Activated T-cell treated with anti-CD3 and anti-CD28 coated beads for 48 hours (primary cell): ENCODE measurements at places on chromosomes 3 and 15.

GRCh38 chr3:140931801-140932200 lies 9.8 kb upstream of the SLC25A36 start:
- DNase-seq: no peak

GRCh38 chr15:23384371-23384770 lies 29.8 kb downstream of the GOLGA8S start:
- DNase-seq: no peak

DNA sequence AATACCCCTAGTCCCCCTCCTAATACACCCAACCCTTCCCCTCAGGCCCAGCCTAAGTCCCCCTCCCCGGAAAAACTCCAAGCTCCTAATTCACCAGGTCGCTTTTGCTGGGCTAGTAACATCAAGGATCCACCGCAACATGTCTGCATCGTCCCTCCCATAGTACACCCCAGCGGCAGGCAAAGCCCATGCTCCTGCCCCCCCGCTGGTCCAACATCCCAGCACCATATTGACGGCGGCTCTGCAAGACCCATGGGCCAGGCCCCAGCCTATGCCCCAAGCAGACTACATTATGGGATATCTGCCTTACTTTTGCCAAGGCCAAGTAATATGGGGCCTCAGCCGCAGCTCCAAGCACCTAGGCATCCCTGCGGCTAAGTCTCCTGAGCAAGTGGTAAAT lies 33.5 kb downstream of the ZNF589 start:
- DNase-seq: no peak

GRCh38 chr15:27491666-27492621 lies 521.0 kb downstream of the GABRG3 start:
- no peak for DNase-seq

DNA sequence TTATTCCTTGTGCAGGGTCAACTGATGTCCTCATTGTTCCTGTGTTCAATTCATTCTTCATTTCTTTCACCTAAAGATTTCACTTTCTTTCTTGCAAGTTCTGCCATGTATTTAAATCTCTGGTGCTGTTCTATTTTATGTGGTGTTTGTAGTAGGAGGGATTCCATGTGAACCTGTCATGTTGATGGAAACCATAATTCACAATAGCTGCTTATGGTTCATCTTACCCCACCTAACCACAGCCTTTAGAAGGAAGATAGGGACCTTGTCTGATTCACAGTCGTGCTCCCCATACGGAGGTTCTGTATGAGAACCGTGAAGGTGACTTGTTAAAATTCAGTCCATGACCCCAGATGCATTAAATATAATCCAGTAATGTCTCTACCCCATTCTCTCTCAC lies 21.9 kb downstream of the SLCO2A1 start:
- no peak for DNase-seq

- DNase-seq: no peak
Observed at GRCh38 chr3:122795674-122796195, 866 bp downstream of the SLC49A4 start.

- DNase-seq: no peak
Observed at GRCh38 chr3:140394488-140395133, 283.3 kb upstream of the TRIM42 start.

DNA sequence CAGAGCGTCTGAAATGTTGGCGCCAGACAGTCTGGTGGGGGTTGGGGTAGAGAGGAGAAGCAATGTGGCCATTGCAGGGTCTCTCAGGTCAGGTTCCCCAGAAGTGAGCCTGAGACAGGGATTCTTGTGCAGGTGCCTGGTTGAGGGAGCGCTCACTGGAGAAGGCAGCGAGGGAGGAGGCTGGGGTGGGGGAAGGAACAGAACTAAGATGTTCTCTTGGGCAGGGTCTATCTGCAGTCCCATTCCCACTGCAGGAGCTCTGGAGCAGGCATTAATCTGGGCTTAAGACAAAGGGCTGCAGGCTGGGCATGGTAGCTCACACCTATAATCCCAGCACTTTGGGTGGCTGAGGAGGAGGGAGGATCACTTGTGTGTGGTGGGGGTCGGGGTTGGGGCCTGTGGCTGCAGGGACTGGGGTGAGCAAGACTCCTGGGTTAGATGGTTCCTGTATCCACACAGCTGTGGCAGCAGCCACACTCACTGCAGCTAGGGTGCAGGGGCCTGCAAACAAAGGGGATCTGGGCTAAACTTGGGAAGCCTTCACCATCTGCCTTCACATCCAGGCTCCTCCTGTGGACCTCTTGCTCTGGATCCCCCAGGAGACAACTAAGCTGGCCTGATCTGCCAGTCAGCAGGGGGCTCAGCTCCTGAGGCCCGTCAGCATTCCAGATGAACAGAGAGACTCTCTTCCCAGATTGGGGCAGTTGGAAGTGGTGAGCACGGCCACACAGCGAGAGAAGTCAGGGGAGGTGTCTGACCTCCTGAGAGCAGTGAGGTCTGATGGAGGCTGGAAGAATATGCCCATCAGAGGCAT lies 172.5 kb downstream of the ABHD5 start:
- DNase-seq: no peak

GRCh38 chr15:46723308-46723707 lies 994.0 kb upstream of the SEMA6D start:
- no peak for DNase-seq

DNA sequence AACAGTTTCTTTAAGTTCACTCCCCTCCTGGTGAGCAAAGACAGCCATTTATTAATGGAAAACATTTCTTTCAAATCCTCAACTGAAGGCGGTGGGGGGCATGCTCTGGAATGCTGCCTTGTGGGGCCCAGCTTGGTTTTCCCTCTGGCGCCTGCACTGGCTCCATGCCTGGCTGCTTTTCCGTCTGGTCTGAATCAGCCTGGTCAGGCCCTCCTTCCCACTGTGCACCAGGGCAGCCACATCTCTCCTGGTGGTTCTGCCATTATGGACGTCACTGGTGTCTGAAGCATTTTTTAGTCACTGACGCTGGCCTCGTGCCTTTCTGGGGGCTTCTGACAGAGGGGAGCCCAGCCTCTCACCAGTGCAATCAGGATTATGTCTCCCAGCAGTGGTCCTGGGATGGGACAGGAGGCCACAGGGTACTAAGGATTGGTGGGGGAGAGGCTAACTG lies 57.6 kb upstream of the APEH start:
- DNase-seq: no peak

GRCh38 chr15:87728998-87729397 lies 527.5 kb downstream of the NTRK3 start:
- DNase-seq: no peak

- no peak for DNase-seq
Observed at GRCh38 chr15:89326316-89326715, 8.3 kb downstream of the POLG start.

DNA sequence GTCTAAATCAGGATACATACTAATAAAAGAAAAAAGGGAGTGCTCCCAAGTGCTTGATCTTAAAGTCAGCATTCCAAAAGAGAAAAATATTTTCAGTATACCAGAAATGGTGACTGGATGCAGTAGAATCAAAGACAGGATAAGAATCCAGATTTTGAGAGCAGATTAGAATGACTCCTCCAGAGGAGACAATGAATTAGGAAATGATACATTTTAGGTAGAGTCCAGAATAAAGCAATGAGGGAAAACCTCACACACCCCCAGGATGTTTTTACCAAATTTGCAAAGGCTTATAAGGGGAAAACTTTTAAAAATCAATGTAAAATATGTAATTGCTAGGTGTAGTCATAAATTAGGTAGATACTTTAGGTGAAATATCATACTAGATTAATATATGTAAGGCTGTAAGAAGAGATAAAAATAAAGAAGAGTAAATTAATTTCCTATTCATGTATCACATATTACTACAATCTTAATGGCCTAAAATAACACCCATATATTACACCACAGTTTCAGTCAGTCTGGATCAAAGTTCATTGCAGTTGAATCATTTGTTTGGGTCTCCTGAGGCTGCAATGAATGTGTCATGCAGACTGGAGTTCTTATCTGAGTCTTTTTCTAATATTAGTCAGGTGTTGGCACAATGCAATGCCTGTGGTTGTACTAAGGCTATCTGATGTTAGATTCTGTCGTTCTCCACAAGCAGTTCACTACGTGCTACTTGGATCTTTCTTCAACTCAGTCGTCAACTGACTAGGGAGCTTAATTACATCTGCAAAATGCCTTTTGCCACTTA lies 547.8 kb upstream of the EPHA6 start:
- no peak for DNase-seq

- no peak for DNase-seq
Observed at GRCh38 chr3:108008931-108009639, 81.7 kb downstream of the CD47 start.

DNA sequence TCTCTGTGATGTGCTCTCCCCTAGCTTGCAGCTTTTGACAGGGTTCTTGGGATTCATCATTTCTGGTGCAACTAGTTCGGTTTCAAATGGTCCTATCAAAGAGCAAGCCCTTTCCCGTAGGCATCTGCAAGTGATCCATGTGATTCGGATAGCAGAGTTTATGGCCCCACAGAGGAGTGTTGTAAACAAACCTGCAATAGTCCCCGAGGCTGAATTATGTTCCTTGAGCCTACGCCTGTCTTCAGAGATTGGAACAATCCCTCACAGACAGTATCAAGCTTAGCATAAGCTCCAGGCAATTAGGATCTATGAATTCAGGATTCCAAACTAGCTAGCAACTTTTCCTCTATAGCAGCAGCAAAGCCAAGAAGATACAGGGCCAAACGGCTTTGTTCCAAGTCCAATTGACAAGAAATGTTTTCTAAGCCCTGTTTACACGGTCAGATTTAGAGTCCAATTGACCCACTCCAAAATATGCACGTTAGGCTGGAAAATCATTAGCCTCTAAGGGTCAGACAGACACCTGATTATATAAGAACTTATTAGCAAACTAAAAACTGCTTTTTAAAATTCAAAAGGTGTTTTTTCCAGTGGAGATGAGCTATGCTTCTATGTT lies 24.8 kb downstream of the LNP1 start:
- DNase-seq: no peak

GRCh38 chr3:183192650-183193300 lies 30.2 kb upstream of the LAMP3 start:
- no peak for DNase-seq
